ENCODE measurements at places on chromosomes 5 and 9.

DNA sequence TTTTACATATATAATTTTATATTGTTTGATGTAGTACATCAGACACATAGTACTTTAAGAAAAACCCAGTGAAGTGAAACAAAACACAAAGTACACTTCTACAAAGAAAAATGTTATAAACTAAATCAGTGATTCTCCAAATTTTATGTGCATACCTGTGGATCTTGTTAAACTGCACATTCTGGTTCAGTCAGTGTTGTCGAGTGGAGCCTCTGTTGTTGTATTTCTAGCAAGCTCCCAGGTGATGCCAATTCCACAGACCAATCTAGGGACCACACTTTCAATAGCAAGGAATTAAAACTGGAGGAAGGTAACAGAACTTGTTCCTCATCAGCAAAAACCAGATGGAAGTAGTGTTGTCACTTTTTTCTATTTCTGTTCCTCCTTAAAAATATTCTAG is 183.8 kb upstream of the CD180 start:
- no peak for DNase-seq

- no peak for DNase-seq
These were observed 126.0 kb downstream of the MLLT3 start for GRCh38 chr9:20496328-20496727.

- DNase-seq, result no peak
These were observed 201.7 kb downstream of the PAPPA start for GRCh38 chr9:116355153-116355921.

- no peak for DNase-seq
These were observed 66.6 kb upstream of the NR3C1 start for GRCh38 chr5:143470120-143470519.

DNA sequence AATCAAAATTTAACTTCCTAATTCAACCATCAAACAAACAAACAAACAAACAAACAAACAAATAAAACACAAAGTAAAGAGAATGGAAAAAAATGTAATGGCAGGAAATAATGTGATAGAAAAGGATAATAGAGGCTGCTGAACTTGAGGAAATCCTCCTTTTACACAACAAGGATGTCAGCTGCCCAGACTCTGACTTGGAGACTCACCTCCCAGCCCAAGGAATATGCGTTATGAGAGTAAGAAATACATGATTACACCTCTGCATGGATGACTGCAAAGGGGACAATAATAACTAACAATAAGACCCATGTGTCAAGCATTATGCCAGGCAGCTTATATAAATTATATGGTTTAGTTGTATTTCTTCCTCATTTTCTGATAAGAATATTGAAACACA is 46.6 kb upstream of the JAK2 start:
- no peak for DNase-seq

DNA sequence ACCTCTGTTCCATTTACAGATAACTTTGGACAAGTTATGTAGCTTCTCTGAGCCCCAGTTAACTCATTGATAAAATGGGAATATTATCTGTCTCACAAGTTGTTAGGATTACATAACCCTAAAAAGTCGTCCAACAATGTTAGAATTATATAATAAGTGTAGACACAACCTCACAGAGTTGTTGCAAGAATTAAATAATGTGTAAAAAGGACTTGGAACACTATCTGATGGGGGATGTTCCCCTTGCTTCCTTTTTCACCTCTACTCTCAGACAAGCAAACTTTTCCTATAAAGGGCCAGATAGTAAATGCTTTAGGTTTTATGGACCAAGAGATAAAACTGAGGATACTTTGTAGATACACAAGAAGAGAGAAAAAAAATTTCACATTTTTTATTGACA is 193.5 kb downstream of the GAPVD1 start:
- no peak for DNase-seq

DNA sequence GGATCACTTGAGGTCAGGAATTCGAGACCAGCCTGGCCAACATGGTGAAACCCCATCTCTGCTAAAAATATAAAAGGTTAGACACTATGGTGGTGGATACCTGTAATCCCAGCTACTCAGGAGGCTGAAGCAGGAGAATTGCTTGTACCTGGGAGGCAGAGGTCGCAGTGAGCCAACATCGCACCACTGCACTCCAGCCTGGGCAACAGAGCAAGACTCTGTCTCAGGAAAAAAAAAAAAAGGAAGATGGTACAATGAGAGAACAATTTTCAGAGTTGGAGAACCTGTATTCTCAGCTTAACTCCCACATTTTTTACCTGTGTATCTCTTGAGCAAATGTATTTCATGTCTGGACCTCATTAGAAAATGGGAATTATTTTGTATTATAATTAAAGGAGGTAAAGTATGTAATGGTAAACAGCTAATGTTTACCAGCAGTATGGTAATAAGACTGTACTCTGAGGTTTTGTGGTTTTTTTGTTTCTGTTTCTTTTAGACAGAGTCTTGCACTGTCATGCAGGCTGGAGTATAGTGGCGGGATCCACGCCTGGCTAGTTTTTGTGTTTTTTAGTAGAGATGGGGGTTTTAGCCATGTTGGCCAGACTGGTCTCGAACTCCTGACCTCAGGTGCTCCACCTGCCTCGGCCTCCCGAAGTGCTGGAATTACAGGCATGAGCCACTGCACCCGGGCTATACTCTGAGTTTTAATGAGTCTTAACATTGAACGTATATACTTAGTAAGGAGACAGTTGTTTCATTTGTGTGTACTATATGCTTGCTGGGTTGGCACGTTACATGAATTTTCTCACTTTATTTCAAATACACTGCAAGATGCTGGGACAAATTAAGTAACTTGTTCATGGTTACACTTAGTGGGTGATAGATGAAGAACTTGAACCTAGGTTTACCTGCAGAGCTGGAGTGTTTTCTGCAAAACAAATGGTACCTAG is 16.2 kb downstream of the UHRF2 start:
- no peak for DNase-seq

GRCh38 chr5:154286557-154286956 is 96.0 kb downstream of the GALNT10 start:
- DNase-seq, result no peak

GRCh38 chr9:131104016-131104740 is 7.8 kb downstream of the AIF1L start:
- DNase-seq, result no peak

DNA sequence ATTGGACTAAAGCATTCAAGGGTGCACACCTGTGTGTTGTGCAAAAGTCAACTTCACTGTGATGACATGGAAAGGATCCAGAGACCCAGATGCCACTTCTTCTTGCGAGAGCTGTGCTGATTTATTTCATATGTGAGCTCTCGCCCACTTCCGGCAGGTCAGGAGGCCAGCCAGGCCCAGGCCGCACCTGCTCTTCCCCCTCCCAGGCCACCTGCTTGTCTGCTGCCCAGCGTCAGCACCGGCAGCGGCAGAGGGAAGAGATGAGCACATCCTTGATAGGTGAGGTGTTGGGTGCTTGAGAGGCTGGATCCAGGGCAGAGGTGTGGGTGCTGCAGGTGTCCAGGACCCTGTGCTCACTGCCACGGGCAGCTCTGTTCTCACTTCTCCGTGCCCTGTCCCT is 242.9 kb downstream of the FANCC start:
- no peak for DNase-seq

Measured in naive thymus-derived CD8-positive, alpha-beta T cell (primary cell).